ENCODE measurements at places on chromosomes 16 and 17.

DNA sequence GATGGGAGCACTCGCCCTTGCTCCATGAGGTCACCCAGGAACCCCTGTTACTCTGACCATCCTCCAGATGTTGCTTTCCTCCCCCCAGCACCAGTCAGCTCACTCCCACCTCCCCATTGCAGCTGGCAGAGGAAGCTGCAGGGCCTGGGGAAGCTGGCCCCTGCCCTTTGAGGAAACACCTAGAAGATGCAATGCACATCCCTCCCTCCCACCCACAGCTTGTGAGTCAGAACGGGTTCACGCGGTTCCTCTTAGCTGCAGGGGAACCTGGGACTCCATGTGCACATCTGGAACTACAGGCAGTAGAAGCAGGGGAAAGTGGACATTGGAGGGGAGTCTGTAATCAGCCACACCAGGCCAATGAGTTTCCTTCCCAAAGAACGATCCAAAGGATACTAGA is 96.9 kb downstream of the KATNIP start:
- DNase-seq, result no peak

DNA sequence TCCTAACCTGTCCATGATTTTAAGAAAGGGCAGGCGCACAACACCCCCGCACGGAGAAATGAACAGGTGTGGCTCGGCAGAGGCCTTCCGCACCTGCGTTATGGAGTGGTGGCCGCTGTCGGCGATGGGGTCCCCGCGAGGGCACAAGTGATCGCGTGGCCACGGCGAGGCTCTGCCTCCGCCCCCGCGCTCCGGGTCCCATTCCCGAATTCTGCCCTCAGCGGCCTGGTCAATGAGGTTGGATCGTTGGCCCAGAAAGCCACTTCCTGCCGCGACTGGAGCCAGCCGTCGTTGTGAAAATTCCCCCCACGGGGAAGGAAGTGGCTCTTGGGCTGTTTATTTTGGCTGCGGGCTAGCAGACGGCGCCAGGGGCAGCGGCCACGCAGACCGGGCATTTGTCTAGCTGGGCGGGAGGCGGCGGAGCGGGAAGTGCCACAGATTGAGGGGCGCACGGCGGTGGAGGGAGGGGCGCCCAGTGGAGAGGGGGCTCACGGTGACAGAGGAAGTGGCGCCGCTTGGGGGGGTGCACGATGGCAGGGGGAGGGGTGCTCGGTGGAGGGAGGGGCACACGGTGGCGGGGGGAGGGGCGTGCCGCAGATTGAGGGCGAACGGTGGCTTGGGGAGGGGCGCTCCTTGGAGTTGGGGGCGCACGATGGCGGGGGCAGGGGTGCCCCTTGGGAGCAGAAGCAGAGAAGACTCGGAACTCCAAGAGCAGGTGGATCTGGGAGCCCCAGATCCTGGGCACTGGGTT is 25.0 kb downstream of the MRC2 start:
- no peak for DNase-seq

DNA sequence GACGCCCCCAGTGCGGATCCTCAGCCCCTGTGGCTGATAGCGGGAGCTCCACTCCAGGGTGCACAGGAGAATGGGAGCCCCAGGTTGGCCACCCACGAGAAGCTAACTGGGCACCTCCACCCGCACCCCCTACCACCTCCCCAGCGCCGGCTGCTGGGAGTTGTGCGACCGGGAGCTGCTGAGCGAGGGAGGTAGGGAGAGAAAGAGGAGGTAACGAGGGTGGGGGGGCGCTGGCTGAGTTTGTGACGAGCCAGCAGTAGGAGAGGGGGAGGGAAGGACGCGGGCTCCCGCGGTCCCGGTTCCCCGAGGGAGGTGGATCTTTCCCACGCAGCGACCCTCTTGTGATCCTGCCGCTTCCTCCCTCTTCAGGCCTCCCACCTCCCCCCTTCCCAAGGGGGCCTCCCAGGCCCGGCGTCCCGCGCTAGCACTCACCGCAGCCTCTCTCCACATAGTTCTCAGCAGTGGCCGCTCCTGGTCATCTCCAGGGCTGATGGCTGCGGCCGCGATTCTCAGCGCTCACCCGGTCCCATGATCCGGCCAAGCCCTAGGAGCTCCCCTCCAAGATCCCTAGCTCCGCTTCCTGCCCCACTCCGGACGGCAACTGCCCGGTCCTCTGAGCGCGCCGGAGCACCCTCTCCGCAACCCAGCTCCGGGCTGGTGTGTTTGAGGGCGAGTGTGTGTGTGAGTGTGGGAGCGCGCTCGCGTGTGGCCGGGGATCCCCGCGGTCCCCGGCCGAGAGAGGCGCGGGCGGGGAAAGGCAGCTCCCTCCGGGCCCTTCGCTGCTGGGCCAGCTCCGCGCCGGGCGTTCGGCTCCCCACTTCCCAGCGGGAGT is at the start of gene GRIN2A:
TSS of gene GRIN2A (minus strand) at position 207 of the 832 bp plus-strand sequence. CDS start 2,017 bp downstream, outside the sequence.
- DNase-seq, result peak; percentile 64

GRCh38 chr17:31647661-31648060 is 211.4 kb downstream of the COPRS start:
- no peak for DNase-seq

- no peak for DNase-seq
Measured at GRCh38 chr16:54526916-54527315, 240.3 kb upstream of the IRX3 start.

GRCh38 chr16:2799859-2800226 is 1.6 kb downstream of the PRSS41 start:
- DNase-seq, result no peak

DNA sequence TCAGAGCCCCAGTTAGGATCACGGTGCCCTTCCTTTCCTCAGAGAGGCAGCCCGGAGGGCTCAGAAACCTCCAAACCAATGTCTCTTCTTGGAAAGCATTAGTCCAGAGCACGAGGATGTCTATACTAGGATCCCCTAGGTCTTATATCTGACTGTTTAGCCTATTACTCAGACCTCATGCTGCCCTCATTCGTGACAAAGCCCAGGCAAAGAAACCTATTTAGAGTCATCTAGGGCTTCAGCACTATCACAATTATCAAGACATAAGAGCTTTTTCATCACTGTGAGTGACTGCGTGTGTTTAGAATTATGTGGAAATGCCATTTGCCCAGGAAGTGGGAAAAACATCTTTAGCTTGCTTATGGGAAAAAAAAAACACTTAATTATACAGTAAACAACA is 159.8 kb upstream of the NOL11 start:
- DNase-seq, result no peak

DNA sequence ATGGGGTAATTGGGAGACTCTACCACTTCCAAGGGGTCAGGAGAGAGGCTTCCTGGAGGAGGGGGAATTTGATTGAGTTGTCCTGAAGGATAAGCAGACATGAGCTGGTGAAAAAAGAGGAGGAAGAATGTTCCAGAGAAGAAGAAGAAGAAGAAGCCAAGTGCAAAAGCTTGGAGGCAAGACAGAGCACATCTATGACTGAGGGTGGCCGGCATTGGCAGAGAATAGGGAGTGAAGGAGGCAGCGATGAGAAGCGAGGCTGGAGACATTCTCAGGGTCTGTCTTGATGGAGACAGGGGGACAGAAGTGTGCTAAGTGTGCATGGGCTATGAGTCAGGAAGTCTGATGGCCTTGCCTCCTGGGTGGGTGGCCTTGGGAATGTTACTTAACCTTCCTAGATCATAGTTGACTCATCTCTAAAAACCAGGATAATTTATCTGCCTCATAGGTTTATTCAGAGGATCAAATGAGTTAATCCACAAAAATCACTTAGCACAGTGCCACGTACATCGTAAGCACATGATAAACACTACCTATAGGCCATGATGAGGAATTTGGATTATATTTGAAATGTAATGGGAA is 171.7 kb downstream of the ABCC12 start:
- no peak for DNase-seq

GRCh38 chr17:68600067-68600930 is 868 bp downstream of the FAM20A start:
- DNase-seq, result no peak

- DNase-seq, result peak; percentile 34
Measured at GRCh38 chr17:48678141-48678971, 44.0 kb downstream of the PRAC1 start.

- peak; percentile 96 for DNase-seq
Measured at GRCh38 chr16:46883690-46884512, at the start of gene GPT2. GPT2 (plus strand) TSS chr16:46884362; CDS start chr16:46884716, 354 bp downstream.

DNA sequence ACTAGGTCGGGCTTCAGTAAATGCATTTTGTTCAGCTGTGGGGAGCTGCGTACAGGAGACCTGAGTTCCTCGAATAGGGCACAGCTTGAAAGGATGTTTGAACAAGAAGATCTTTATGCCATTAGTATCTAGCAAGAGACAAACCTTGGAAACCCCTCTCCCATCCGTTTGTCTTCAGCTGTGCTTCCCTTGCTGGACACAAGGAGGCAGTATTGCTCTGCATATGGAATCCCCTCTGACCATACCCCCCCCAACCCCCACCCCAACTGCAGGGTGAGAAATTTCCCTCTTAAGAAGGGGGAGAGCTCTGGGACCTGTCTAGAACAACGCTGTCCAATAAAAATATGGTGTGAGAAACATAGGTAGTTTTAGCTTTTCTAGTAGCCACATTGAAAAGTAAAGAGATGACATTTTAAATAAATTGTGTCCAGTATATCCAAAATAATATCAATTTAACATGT is 1.6 kb downstream of the MRM1 start:
- no peak for DNase-seq

- no peak for DNase-seq
Measured at GRCh38 chr16:29702269-29702668, 23.3 kb downstream of the QPRT start.

GRCh38 chr17:33324736-33325135 is 31.6 kb upstream of the ASIC2 start:
- no peak for DNase-seq

GRCh38 chr17:40063187-40063771 is 514 bp downstream of the THRA start:
- DNase-seq, result no peak

DNA sequence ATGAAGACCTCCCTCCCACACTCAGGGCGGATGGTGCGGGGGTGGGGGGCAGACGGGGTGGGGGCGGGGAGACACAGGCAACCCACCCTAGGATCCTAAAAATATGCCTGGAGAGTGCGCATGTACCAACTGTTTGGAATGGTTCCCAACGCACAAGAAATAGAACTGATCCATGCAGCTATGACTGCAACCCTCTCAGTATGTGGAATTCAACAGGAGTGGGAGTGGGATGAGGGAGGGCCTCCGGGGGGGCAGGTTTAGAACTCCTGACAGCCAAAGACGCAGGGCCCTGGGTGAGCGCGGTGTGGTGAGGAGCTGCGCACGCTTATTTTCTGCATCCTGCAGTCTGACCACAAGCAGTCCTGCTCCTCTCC is 1.1 kb upstream of the P2RX5 start:
- peak; percentile 16 for DNase-seq

DNA sequence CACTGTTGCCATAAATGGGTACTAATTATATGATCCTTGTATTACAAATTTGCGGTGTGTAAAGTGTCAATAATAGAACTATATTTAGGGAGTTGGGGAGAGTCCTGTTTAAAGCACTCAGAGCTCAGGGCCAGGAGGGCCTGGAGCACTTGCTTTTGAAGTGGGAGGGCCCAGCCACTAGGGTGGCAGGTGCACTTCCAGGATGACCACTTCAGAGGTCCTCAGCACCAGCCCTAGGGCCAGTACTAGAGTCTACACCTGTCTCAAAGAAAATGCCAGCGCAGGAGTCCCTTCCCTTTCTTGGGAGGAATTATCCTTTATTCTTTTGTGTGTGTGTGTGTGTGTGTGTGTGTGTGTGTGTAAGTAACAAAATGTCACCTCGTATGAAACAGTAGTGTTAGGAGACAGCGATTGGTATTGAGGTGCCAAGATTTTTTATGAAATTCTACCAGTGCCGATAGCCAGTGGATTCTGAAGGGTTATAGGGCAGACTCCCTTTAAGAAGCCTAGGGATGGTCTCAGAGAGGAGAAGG is 31.9 kb downstream of the MYO18A start:
- no peak for DNase-seq

GRCh38 chr17:78344666-78345065 is 15.2 kb downstream of the SOCS3 start:
- no peak for DNase-seq
